ENCODE measurements at places on chromosomes 4 and X.

DNA sequence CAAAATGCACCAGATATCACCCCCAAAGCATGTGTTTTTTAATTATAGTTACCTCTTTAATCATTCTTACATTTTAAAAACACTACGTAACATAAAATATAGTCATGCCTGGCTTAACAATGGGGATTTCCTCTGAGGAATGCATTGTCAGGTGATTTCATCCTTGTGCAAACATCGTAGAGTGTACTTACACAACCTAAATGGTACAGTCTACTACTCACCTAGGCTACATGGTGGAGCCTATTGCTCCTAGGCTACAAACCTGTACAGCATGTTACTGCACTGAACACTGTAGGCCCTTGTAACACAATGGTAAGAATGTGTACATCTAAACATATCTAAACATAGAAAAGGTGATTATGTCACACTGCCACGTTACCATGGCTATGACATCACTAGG lies 208.6 kb downstream of the SPOCK3 start:
- no peak for DNase-seq

DNA sequence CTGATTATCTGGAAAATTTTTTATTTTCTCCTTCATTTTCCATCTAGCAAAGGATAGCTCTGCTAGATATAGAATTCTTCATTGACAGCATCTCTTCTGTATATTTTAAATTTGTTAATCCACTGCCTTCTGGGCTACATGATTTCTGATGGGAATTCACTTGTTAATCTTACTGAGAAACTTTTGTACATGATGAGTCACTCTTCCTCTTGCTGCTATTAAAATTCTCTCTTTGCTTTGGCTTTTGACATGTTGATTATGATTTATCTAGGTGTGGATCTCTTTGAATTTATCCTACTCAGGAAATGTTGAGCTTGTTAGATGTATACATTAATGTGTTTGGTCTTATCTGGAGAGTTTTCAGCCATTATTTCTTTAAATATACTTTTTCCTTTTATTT lies 27.5 kb downstream of the OR13H1 start:
- no peak for DNase-seq

DNA sequence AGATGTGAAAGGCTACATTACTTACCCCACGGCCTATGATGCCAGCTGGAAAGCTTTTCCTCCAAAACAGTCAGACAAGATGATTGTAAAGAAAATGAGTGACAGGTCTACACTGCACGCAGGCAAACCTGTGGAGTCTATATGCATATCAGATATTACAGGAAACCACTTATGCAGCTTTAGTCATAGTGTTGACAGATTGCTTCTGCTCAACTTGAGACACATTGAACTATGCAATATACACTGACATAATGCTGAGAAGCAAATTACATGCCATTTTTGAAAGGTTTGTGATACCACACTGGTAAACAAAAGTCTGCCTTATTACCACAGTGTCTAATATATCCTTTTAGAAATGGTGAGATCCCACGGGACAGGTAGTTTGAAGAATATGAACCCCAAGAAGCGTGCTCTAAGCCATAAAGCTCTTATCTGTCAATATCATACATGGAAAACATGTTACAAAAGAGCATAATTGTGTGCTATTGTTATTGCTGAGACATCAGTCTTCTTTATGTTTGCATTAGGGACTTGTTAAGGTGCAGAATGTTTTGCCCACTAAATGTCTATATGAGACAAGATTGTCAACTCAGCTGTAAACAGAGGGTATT lies 1835.8 kb upstream of the TENM3 start:
- DNase-seq, result no peak

DNA sequence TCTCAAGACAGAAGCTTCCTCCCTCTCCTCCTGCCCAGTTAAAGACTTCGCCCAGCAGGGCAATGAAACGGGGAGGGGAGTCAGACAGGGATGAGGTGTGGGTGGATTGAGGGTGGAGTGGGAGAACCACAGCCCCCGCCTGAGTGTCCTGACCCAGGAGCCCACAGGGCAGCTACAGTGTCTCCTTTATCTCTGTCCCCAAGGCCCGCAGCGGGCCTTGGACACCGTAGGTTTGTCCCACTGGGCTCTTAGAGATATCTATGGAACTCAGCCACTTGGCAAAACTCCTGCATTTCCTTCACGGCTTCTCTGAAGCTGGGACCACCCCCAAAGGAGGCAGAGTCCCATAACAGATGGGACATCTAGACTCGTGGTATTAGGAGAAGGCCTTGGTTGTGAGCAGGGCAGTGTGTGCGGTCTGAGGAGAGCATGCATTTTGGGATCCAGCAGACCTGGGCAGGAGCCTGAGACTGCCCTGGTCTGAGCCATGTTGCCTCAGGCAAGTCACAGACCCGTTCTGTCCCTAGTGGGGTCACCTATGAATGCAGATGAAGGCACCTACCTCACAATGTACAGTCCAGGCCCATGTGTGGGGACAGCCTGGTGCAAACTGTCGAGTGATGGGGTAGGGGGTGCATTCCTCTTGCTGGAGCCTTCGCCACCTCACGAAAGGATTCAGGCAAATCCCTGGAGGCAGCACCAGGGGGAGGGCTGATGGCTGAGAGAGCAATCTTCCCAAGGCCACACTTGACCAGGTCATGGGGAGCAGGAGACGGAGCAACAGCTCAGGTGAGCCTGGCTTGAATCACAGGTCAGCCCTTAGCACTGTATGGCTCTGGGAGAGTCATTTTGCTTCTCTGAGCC lies 225.7 kb upstream of the PSAPL1 start:
- no peak for DNase-seq

- no peak for DNase-seq
Measured at GRCh38 chrX:14697451-14697850, 168.1 kb downstream of the GLRA2 start.
